BJ (cell line): ENCODE measurements at places on chromosomes 11 and 22.

DNA sequence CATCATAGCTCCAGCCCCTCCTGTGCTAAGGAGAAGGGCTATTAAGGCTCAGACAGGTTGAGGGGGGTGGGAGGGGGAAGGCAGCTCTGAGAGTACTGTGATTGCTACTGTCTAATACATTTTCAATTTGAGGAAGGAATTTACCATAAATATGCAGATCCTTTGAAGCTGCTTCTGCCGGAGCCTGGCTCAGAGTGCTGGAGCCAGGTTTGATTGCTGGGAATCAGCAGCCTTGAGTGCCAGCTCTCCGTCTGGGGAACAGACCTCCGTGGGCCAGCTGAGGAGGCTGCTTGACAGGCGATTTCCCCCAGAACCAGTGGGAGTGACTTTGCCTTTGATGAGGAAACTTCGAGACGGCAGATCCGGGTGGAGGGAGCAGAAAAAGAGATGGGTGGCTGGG, 141.7 kb upstream of the TBCEL start:
- DNase-seq, result no peak

- no peak for DNase-seq
Measured at GRCh38 chr11:27429761-27430393, 42.7 kb downstream of the LGR4 start.

DNA sequence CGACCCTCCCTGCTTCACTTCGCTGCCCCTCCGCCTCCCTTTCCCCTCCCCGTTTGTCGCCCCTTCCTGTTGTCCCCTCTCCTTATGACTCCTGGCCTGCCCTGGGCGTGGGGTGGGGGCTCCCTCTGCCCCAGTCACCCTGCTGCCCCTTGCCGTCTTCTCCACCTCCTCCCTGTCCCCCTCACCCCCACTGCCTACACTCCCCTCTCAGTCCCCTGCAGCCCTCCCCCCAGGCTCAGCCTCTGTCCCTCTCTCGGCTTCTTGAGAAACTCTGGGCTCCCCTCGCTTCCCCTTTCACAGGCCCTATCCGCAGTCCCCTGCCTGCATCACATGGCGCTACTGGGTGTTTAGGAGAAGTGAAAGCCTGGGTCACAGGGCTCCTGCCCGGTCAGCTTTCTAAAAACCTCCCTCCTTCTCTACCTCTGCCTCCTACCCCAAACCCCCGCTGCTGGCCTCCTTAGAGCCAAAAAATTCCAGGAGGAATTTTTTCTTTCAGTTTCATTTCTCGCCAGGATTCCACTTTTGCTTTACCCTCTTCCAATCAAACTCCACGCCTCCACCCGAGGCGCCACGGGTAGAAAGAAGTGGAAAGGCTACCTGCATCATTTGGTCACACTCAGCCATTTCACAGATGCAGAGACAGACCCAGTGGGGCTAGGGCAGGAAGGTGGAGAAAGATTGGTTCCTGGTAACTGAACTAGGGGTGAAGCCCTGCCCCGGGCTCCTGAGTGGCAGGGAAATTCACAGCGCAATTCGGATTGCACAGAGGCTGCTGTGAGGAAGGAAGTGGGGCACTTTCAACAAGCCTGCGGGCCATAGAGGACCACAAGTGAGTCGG, at the start of gene SLC15A3:
Gene SLC15A3, minus strand, starts transcription at position 273 of the 838 bp plus-strand sequence. CDS start 625 bp downstream, outside the sequence.
- no peak for DNase-seq

GRCh38 chr11:62169448-62169847, 20.6 kb upstream of the SCGB1D1 start:
- no peak for DNase-seq

DNA sequence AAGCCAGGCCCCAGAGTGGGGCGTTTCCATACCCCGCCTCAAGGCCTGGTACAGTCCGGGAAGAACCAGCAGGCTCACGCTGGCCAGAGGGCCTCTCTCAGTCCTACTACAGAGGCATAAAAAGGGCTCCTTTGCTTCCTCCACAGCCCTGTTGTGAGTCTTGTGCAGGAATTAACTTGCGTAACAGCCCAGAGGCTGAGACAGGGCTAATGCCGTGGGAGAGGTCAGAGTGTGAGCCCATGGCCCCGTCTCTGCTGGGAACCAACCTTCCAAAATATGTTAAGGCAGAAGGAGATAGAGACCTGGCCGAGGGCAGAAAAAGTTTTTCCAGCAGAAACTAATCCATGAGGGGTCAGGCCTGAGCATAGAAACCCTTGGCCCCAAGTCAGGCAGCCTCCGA, 19.9 kb upstream of the TMEM184B start:
- DNase-seq, result no peak
